ENCODE measurements at places on chromosomes 5 and 9.

- no peaks in the 10 kb centered on the region for H3K27me3 ChIP-seq
- no peak for DNase-seq
- peaks cover 11% of the 10 kb centered on the region for H3K4me1 ChIP-seq
- no peak overlapping the region for H3K4me3 ChIP-seq
- H3K36me3 ChIP-seq: peaks cover 48% of the 10 kb centered on the region
Measured at GRCh38 chr9:113588242-113588810, 124.8 kb downstream of the RGS3 start.

DNA sequence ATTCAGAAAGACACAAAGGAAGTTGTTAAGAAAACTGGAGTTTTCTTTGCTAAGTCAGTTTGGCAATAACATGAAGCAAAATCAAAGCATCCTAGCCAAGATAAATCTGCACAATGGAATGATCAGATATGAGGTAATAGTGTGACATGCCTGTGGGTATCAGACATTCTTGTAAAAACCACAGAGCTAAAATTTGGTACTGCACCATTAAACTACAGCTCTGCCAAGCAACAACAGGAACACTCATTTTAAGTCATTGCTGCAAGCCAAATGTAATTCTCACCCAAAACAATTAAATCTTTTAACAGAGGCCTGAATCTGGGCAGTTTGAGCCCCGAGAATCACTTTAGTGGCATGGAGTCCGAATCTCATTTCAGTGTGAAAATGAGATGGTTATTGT is 96.6 kb downstream of the VCAN start:
- H3K36me3 ChIP-seq: peaks cover 4% of the 10 kb centered on the region
- DNase-seq: no peak
- H3K4me3 ChIP-seq: peak overlapping the region; percentile 32
- no peaks in the 10 kb centered on the region for H3K27me3 ChIP-seq
- H3K27ac ChIP-seq: peak overlapping the region; percentile 54

- peaks cover 29% of the 10 kb centered on the region for H3K4me1 ChIP-seq
- peak overlapping the region; percentile 66 for H3K27ac ChIP-seq
- no peak for DNase-seq
- H3K4me3 ChIP-seq: peak overlapping the region; percentile 31
- no peaks in the 10 kb centered on the region for H3K36me3 ChIP-seq
- H3K27me3 ChIP-seq: no peaks in the 10 kb centered on the region
Measured at GRCh38 chr5:52694648-52695047, 93.1 kb upstream of the ITGA1 start.

GRCh38 chr5:174514983-174515394 is 209.4 kb upstream of the MSX2 start:
- H3K4me1 ChIP-seq: no peaks in the 10 kb centered on the region
- no peak overlapping the region for H3K4me3 ChIP-seq
- H3K27ac ChIP-seq: no peak overlapping the region
- no peaks in the 10 kb centered on the region for H3K36me3 ChIP-seq
- H3K27me3 ChIP-seq: no peaks in the 10 kb centered on the region

DNA sequence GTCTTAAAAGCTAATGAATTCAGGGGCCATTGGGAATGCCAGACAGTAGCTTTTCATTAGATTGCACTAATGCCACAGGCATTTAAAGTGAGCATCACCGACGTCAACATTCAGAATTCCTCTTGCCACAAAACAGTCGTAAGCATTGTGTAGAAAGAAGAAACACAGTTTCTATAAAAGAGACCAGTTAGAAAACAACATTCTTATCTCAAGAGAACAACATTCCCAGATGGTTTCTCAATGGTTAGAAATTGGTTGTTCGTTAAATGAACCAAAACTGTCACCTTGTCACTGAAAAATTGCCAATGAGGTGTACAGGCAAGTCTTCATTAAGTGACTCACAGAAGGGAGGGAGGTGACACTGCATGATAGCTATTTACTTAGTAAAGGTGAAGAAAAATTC is 401.6 kb upstream of the PRR16 start:
- no peak overlapping the region for H3K27ac ChIP-seq
- no peak for DNase-seq
- no peaks in the 10 kb centered on the region for H3K27me3 ChIP-seq
- H3K36me3 ChIP-seq: no peaks in the 10 kb centered on the region
- no peak overlapping the region for H3K4me3 ChIP-seq

DNA sequence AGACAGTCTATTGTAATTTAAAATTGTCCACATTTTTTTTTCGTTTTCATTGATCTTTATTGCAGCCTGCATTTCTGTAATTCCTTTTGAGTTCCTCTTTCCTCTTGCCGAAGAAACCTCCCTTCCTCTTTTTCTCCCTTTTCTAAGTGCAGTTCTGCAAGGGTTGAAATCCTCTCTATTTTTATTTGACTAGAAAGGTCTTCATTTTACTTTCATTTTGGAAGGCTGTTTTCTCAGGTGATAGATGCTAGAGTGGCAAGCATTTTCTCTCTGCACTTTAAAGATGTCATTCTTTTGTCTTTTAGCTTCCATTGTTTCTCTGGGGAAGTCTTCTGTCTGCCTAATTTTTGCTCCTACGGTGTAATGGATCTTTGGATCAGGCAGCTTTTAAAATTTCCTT is 248.5 kb downstream of the SMARCA2 start:
- H3K4me1 ChIP-seq: no peaks in the 10 kb centered on the region
- H3K27me3 ChIP-seq: no peaks in the 10 kb centered on the region
- no peak for DNase-seq
- H3K27ac ChIP-seq: no peak overlapping the region

DNA sequence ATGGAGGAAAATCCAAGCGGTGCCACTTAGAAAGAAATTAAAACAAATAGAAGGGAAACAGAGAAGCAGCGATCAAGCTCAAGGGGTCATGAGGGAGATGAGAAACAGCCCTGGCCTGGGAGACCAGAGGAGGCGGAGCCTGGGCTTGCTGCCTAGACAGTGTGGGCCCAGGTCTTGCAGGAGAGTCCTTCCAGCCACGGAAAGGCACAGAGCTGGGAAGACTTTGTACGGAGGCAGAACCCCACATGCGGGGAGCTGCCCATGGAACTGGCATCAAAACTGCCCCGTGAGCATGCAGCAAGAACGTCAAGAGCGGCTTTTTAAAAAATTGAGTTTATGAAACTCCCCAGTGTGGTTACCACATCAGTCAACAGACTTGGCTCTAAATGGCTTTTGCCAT is 119.4 kb downstream of the IRX1 start:
- H3K36me3 ChIP-seq: no peaks in the 10 kb centered on the region
- H3K4me1 ChIP-seq: no peaks in the 10 kb centered on the region
- H3K4me3 ChIP-seq: no peak overlapping the region
- no peaks in the 10 kb centered on the region for H3K27me3 ChIP-seq
- no peak for DNase-seq

DNA sequence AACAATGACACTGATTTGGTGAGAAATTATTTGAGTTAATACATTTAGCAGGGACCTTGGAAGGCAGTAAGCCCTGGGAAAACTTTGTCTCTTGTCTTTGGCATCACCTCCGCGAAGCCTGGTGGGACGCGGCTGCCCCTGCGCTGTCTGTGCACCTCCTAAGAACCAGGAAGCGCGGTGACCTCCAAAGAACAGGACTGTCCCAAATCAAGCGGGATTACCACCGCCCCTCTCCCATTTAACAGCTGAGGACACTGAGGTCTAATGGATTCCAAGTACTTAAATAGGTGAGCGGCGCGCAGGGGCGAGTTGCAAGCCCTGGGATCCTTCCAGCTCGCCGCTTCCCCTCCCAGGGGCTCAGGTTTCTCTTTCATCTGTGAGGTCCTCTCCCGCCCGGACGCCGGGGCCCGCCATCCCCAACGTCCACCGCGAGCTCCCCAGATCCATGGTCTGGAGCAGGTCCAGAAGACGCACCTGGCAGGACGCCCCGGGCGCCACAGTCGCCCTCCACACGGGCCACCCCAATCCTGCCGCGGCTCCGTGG is 432 bp downstream of the STARD4 start:
- peak overlapping the region; percentile 89 for H3K27ac ChIP-seq
- H3K4me3 ChIP-seq: peak overlapping the region; percentile 89
- no peaks in the 10 kb centered on the region for H3K36me3 ChIP-seq

DNA sequence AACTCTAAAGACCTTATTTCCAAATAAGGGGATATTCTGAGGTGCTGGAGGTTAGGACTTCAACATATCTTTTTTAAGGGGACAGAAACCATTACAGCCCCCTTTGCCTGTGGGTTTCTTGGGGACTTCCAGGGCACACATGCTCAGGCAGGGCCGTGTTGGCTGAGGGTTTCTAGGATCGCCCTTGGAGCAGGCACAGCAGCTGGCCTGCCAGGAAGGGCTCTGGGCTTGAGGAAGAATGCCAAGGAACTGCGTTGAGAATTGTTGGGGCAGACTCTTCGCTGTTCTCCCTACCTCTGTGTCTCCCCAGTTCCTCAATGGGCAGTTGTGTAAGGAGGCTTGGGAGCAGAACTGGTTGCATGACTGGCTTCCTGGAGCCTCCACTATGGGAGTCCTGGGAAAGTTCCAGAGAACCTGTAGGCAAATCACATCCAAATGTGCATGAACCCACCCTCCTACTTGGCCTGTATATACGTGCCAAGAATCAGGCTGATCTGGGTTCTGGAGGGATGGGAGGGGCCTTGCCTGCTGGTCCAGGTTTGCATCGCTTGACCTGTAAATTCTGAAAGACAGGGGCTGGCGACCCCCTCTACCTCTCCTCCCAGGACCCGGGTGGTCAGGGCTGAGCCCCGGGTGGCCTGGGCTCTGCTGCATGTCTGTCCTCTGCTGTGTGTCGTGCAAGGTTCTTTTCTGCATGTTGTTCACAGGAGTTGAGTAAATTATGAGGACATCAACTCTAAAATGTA is 65.5 kb downstream of the HSPA4 start:
- no peaks in the 10 kb centered on the region for H3K27me3 ChIP-seq
- no peak overlapping the region for H3K4me3 ChIP-seq
- no peak overlapping the region for H3K27ac ChIP-seq
- no peaks in the 10 kb centered on the region for H3K36me3 ChIP-seq
- peak; percentile 50 for DNase-seq

- H3K27me3 ChIP-seq: no peaks in the 10 kb centered on the region
- H3K4me3 ChIP-seq: no peak overlapping the region
- H3K36me3 ChIP-seq: no peaks in the 10 kb centered on the region
- no peak overlapping the region for H3K27ac ChIP-seq
Measured at GRCh38 chr9:75644649-75645048, 245.8 kb upstream of the PCSK5 start.

- no peaks in the 10 kb centered on the region for H3K27me3 ChIP-seq
- no peak for DNase-seq
- H3K27ac ChIP-seq: no peak overlapping the region
- no peaks in the 10 kb centered on the region for H3K4me1 ChIP-seq
- no peaks in the 10 kb centered on the region for H3K36me3 ChIP-seq
- no peak overlapping the region for H3K4me3 ChIP-seq
Measured at GRCh38 chr5:176639981-176640380, 7.3 kb upstream of the TSPAN17 start.

- no peaks in the 10 kb centered on the region for H3K27me3 ChIP-seq
- no peak overlapping the region for H3K4me3 ChIP-seq
- H3K27ac ChIP-seq: no peak overlapping the region
Measured at GRCh38 chr9:134737842-134738580, 96.4 kb downstream of the COL5A1 start.

GRCh38 chr9:128136816-128137793 is 9.6 kb upstream of the PTGES2 start:
- no peaks in the 10 kb centered on the region for H3K27me3 ChIP-seq
- no peak for DNase-seq
- no peak overlapping the region for H3K4me3 ChIP-seq
- no peaks in the 10 kb centered on the region for H3K36me3 ChIP-seq
- H3K27ac ChIP-seq: no peak overlapping the region

GRCh38 chr9:85502815-85503655 is 238.7 kb downstream of the AGTPBP1 start:
- H3K4me3 ChIP-seq: no peak overlapping the region
- DNase-seq: no peak
- H3K36me3 ChIP-seq: no peaks in the 10 kb centered on the region

GRCh38 chr9:97474372-97474925 is 27.0 kb upstream of the TMOD1 start:
- no peak for DNase-seq
- H3K36me3 ChIP-seq: peaks cover 15% of the 10 kb centered on the region
- H3K27ac ChIP-seq: no peak overlapping the region
- H3K4me1 ChIP-seq: no peaks in the 10 kb centered on the region

DNA sequence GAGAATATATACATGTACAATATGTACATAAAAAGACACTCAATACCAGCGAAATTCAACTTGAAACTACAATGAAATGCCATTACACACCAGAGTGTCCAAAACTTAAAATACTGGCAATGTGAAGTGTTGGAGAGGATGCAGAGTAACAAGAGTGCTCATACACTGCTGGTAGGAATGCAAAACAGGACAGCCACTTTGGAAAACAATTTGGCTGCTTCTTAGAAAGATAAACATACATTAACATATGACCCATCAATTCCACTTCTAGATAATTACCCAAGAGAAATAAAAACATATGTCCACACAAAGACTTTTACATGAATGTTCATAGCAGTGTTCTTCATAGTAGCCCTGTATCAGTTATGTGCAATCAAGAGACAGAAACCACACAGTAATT is 39.4 kb upstream of the BARX1 start:
- DNase-seq: no peak
- no peaks in the 10 kb centered on the region for H3K27me3 ChIP-seq
- no peak overlapping the region for H3K4me3 ChIP-seq
- H3K27ac ChIP-seq: no peak overlapping the region
- H3K36me3 ChIP-seq: no peaks in the 10 kb centered on the region

DNA sequence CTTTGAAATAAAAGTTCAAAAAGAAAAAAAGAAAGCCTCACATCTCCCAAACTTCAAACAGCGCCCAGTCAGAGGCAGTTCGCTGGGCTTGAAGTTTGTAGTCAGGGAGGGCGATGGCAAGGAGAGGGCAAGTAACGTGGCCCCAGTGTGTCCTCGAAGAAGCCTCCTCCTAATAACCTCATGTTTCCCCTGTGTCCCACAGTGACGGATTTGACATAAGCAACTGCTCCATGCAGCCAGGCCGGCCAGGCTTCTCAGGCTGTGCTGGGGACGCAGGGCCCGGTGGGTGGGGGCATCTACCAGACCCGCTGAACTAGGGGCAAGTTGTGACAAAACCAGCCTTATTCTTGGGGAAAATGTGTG is 172.2 kb downstream of the ERCC6L2 start:
- no peaks in the 10 kb centered on the region for H3K36me3 ChIP-seq
- peak overlapping the region; percentile 88 for H3K27ac ChIP-seq
- no peaks in the 10 kb centered on the region for H3K27me3 ChIP-seq

DNA sequence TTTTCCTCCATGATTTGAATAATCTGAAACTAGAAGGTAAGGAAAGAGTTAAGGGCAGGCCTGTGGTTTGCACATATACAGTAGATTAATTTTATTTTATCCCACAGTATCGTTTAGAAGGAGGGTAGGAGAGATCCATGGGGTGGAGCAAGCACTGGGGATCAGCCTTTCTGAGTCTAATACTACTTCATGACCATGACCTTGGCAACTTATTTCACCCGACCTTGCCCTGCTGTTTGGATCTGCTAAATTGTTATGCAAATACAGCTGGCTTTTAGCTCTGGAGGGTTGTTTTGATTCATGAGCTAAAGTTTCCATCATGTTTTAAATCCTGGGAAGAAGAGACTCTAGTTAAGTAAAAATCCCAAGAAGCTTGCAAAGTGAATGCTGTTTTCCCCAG is 864 bp upstream of the GRIN3A start:
- no peak for DNase-seq
- no peaks in the 10 kb centered on the region for H3K4me1 ChIP-seq
- H3K27ac ChIP-seq: no peak overlapping the region
- no peak overlapping the region for H3K4me3 ChIP-seq
- no peaks in the 10 kb centered on the region for H3K27me3 ChIP-seq
